Fibroblast of skin of left biceps (primary cell): ENCODE measurements at places on chromosomes 11 and 22.

GRCh38 chr11:70421123-70421522, 22.8 kb downstream of the CTTN start:
- no peak for DNase-seq

- DNase-seq: no peak
Observed at GRCh38 chr11:64449381-64450167, 90.6 kb downstream of the RPS6KA4 start.

DNA sequence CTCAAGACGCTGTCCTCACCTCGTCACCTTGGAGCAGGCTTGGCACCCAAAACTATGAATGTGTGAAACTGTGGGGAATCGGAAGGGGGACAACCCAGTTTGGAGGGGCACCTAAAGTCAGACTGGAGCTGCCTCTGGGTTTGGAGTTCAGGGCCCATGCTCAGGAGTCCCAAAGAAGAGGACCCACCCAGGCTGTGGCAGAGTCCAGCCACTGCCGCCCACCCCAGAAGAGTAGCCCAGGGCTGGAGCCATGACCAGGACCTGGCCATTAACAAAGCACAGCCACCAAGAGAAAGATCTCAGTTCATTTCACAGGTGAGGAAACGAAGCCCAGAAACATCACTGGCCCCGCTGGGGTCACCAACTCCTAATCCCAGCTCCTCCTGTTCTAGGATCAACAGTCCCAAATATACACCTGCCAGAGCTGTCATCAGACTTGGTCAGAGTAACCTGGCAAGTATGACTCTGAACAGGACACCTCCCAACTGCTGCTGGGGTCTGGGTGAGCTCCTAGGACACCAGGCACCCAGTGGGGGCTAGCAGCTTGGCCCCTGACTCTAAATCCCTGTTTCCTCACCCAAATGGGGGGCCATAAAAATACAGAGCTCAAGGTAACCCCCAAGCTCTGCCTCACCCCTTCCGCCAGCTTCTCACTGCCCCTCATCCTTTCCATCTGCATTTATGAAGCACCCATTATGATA, 2.7 kb downstream of the RAB3IL1 start:
- no peak for DNase-seq

DNA sequence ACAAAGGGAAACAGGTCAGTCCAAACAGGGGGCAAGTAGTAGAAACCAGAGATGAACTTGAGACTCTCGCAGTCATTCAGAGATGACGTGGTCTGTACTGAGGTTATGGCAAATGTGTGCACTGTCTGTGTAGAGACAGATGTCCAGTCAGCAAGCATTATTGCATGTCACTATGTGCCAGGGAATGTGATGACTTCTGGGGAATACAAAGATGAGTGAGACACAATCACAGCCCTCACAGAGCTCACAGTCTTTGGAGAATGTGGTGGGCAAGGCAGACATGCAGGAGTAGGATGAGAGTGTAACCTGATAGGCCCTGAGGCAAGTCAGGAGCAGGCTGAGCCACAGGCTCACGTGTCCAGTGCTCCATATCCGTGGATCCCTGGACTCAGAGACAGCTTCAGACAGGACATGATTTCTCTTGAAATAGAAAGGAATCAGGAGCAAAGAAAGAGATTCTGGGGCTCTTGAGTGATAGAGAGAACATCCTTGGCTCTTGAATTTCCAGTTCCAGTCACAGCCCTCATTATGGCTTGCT, 550.7 kb downstream of the ETS1 start:
- no peak for DNase-seq

DNA sequence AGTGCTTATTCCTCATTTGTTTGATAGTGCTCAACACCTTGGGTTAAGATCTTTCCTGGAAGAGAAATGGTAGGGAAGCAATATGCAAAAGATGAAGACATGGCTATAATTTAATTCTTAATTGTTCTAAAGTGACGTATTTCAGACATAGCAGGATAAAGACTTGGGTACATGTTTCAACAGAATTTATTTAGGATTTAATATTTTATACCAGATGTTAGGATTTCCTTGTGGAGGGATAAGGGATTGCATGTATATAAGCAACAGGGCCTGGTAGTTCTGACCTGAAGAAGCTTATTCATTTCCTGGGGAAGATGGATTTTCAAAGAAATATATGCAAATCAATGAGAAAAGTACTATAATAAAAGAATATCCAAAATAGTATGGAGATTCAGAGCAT, 163.8 kb downstream of the FAT3 start:
- DNase-seq: no peak

DNA sequence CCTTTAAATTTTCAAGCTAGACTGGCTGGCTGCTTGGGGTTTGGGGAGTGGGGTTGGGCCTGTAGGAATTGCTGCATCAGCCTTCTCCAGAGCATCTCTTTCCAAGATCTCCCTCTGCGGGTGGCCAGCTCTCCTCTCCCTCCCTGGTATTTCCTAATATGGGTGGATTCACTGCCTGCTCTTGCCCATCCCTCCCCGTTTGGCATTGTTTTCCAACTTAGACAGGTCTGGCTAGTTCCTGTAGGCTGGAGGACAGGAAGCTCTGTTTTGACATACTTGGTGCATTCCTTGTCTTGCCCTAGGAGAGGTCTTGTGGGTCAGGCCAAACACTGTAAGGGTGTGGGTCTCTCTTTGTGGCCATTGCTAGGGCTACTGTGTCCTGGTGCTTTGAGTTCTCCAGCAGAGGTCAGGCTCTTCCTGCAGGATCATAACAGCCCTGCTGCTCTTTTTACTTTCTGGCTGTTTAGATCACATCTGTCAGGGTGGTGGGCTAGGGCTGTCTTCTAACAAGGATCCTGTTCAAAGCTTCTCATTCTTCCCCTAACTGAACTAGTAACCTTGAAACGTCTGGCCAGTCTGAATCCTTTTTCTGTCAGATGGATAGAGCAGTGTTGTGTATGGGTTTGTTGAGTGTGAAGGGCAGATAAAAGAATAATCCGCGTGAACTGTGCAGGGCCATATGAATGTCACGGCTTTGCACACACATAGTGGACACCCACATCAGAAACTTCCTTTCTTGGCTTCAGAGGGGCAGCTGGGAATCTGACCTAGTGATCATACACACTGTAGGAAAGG, 18.3 kb upstream of the MICALL1 start:
- peak; percentile 74 for DNase-seq

- DNase-seq: no peak
Observed at GRCh38 chr11:84890676-84891075, 736.5 kb downstream of the DLG2 start.

- DNase-seq: no peak
Observed at GRCh38 chr11:63015521-63016215, at the start of gene SLC22A8. Gene SLC22A8, minus strand, starts transcription at chr11:63015841. Its CDS starts 883 bp downstream, at chr11:63014958.
